ENCODE measurements at places on chromosomes 5 and 9.

GRCh38 chr9:84067821-84068220, 87.2 kb downstream of the RMI1 start:
- DNase-seq: no peak

DNA sequence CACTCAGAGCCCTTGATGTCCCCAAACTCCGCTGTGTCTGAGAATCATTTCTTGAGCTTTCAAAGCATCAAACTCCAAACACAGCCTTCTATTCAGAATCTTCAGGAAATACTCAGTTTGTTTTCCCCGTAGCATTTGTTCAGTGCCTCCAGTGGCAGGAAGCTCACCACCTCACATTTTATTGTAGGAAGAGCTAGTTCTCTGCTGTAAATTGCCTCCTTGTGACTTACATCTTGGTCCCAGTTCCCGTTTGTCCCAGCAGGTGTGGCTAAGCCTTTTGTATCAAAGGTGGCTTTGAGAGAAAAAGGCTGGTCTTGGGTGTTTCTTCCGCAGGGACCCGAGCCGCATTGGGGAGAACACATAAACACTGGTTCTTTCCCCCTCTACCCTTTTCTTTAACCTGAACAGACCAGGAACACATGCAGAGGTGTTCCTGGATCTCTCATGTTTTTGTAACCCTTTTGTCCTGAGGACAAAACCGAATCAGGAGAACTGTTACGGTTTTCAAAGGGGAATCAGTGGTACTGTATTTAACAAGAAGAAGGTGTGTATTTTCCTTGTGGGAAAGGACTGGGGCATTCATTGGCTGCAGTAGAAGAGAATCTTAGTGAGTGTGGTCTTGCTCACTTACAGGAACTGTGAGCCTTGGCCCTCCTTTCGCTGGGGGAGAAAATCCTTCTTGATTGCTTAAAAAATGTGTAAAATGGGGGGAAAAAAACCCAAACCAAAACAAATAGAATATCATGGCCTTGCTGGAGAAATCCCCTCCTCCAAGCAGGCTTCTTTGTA, 1.9 kb downstream of the OSMR start:
- DNase-seq: no peak

GRCh38 chr5:154117050-154117449, 73.5 kb upstream of the GALNT10 start:
- DNase-seq: peak; percentile 50

GRCh38 chr5:138651767-138652117, 76.5 kb upstream of the HSPA9 start:
- no peak for DNase-seq

DNA sequence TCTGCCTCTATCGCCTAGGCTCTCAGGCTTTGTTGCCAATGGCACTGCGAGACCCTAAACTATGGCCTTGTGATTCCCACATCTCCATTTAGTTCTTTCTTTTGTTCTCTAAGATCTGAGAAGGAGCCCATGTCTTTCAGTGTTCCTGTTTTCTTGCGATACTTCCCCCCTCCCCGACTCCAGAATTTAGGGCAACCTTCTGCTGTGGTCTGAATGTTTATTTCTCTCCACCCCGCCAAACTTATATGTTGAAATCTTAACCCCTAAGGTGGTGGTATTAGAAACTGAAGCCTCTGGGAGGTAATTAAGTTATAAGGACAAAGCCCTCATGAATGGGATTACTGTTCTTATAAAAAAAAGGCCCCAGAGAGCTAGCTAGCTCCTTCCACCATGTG, 6.4 kb downstream of the TMC1 start:
- no peak for DNase-seq

- DNase-seq: no peak
These were observed 3.4 kb downstream of the BTNL9 start for GRCh38 chr5:181043285-181044092.

DNA sequence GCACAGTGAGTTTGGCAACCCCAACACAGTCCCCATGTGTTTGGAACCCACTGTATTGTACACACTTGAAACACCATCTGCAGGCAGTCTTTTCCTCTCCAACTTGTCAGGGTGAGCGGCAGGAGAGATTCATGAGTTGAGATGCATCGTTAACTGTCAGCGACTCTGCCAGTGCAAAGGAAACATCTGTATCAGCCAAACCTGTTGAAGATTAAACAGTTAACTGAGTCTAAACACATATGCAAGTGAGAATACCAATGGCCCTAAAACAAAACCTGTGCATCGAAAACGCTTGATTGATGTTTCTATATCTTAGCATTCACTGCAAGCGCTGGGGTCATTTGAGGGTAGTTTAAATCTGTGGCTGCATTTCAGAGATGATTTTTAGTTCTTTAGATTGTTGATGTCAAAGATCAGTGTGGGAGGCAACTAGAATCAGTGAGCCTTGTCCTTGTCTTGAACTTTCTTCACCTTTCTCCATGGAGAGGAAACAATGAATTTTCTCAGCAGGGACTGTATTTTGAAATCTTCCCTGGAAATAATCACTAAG, 41.3 kb upstream of the PAM start:
- peak; percentile 7 for DNase-seq

- DNase-seq: no peak
These were observed 349.0 kb upstream of the TARS1 start for GRCh38 chr5:33091571-33092363.

- no peak for DNase-seq
These were observed 121.1 kb downstream of the CAVIN4 start for GRCh38 chr9:100698945-100699344.

DNA sequence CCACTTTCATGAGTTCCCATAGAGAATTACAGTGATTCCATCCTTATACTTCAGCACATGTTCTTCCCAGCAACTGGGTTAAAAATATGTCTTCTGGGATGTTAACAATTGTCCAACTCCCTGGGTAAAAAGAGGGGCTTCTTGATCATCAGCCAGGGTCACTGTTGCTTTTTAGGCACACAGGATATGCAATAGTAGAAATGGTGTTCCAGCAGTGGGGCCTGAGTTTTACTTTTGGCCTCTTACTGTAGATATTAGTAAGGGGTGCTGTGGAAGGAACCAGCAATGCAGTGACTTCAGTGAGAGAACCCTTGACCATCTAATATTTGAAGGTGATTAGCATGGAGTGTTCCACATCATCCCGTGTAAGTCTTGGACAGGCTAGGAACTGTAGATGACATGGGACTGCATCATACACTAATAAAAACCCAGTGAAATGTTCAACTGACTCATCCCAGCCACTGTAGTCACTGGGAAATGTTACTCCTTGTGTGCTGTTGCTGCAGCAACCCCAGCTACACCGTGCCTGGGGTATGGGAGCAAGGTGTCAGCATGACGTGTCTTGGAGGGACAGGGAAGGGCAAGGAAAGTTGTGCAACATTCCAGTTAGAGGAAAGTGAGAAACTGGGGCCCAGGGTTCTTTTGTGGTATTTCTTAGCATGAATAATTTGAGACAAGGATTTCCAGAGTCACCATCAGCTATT, 610.9 kb downstream of the RAB3C start:
- no peak for DNase-seq

DNA sequence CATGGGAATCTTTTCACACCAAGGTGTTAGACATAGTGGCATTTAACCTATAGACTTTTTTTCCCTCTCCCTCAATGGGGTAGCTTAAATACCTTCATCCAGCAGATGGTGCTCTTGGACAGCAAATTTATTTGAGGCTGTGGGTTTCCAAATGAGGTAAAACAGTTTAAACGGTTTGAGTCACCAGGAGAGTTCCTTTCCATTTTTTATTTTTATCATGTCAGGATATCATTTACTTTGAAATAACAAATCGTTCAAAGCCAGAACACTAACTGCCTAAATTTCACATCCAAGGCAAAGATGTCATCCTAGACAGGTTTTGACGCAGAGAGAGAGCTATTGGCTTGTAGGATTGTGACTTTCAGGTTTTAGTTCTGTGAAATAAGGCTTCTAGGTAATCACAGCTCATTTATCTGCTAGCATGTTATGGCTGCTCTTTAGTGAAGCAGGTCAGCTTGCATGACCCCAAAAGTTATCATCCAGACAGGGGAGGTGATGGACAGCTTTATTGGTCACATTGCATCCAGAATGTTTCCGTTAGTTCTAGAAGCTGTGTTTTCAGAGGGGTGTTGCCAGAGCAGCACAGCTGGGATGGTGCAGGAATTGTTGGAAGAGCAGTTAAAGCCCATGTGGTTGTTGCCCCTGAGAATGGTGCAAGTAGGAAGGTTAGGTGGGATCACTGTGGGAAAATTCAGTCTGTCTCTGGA, 69.8 kb downstream of the KDM4C start:
- DNase-seq: peak; percentile 11
